NCI-H187 (cell line): ENCODE measurements at places on chromosomes 2 and 18.

DNA sequence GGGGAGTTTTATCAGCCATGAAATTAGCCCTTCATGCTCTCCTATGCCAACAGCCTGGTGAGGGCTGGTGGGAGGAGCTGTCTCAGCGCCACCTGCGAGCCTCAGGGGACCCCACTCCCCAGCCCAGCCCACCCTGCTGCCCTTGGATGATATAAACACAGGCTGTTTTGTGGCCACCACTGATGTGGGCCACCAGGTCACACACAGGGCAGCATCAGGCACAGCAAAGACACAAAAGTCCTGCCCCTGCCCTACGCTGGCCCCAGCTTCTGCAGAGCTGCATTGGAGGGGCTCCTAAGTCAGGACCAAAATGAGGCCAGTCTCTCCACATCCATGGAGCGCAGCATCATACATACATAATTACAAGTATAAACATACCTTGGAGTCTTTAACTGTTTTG, 110.6 kb upstream of the TEX51 start:
- DNase-seq = no peak

- DNase-seq = no peak
Observed at GRCh38 chr2:200758341-200758740, 53.4 kb upstream of the BZW1 start.

DNA sequence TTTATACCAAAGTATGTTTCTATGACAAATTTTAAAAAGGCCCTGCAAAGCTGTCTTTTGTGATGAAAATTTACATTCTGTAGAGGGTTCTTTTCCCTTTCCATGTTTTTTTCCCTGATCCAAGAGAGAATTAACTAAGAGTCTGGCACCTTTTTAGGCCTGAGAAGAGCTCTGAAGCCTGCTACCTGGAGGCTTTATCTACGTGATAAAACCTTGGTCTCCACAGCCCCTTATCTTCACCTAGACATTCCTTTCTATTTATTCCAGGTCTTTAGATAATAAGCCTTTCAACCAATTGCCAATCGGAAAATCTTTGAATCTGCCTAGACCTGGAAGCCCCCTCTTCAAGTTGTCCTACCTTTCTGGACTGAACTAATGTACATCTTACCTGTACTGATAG, 774.1 kb upstream of the LRRTM1 start:
- no peak for DNase-seq

DNA sequence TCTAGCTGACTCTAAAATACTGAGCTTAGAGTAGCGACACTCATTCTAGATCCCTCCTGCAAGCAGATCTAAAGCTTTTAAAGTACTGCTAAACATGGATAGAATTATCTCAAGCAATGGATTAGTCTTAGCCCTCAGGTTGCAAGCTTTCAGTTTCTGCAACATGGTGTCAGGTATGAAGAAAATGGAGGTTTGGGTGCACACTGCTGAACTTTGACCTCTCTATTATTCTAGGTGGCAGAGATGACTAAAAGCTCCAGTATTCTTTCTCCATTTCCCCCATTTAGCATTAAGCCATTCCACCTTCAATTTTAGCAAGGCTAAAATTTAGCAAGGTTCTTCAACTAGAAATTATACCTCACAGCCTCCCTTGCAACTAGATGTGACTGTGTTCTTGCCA, 117.0 kb downstream of the CACNB4 start:
- no peak for DNase-seq

- no peak for DNase-seq
Observed at GRCh38 chr2:105789745-105790460, 45.2 kb downstream of the NCK2 start.

DNA sequence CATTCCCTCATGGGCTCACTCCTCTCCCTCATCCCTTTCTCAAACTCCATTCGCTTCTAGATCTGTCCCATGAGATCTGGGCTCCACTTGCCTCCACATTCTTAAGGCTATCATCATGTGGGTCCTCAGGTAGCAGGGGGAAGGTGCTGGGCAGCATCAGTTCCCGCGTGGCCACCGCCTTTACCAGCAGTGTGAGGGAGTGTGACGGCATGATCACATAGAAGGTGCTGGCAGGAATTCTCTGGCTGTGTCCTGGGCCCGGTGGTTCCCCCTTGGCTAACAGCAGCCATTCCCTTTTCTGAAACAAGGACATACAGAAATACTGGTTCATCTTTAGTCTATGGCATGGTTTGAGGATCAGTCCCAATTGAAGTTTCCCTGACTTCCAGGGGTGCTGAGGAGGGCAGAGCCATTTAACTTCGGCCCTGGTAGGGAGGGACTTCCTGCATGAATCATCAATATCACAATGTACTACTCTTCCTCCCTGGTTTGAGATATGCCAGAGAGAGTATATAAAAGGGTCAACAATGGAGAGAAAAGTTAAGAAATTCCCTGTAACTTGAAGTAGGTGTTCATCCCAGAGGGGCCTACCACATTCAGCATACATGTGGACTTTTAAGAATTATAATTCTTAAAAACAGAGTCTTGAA, 7.7 kb downstream of the DOK1 start:
- no peak for DNase-seq

DNA sequence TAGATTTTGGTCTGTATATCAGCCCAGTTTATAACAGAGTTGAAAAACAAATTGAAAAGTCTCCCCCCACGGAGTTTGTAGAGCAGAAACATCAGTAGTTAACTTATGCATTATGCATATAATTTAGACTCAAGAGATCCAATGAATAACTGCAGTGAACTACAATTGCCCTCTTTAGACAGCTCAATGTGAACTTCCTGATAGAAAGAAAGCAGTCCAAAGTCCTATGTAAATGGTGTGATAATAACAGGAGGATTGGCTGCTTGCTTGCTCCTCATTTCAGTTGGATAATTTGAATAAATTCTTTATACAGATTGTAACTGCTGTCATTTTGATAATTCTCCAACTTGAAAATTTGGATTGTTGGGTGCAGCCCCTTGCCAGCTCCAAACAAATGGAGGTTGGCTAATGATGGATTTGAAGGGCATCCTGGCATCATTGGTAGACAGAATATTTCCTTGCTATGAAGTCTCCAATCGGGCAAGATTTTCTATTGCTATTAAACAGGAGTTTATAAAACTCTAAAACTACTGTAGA, 297.1 kb downstream of the ASXL3 start:
- DNase-seq = no peak

DNA sequence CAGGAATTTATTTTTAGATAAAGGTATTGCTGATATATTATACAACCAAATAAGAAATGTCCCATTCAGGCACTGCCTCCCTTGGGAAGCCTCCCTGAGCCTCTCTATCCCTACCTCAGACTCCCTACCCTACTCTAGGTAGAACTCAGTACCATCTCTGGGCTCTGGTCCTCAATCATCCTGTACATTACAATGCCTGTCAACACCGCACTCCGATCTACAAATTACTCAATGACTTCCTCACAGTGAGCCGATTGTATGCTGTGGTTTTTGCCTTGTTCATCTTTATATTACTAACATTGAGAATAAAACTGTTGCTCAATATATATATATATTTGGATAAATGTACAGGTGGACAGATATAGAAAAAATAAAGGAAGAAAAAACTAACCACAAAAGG, 207.5 kb downstream of the STK39 start:
- DNase-seq = no peak

- DNase-seq = no peak
Observed at GRCh38 chr2:100855606-100856005, 35.7 kb downstream of the NPAS2 start.

DNA sequence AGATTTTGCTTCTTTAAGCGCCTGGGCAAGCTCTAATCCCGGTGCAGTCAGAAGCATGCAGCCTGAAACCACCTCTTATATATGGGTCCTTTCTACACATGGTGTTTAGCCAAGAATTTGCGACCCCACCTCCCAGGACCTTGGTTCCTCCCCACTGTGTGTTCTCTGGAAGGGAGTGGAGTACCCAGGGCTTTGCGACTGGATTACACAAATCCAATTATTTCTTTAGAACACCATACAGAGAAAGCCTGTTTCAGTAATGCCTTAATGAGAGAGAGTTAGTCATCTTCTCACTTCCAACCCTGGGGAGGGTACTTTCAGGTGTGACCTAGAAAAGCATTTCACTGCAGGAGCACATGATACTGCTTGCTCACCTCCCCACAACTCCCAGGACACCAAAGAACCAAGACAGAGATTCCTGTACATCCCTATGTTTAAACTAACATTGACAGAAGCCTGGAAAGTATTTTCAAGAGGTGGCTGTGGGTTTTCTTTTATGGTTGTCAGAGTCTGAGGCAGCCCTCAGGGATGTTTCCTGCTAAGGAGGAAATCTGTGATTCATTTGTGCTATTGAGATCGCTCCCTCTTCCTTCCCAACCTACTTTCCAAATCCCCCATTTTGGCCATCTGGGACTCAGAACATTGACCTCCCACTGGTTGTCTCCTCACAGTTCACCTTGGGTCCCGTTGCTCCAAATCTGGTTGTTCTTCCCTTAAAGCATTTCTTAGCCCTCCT, at the start of gene CAPN14:
Gene CAPN14, minus strand, starts transcription at position 51 of the 736 bp plus-strand sequence. CDS start 12,068 bp downstream, outside the sequence.
- no peak for DNase-seq

GRCh38 chr2:102141011-102141943, 1.3 kb upstream of the IL1R1 start:
- DNase-seq = no peak

GRCh38 chr18:10057894-10058791, 144.3 kb downstream of the VAPA start:
- DNase-seq = no peak

DNA sequence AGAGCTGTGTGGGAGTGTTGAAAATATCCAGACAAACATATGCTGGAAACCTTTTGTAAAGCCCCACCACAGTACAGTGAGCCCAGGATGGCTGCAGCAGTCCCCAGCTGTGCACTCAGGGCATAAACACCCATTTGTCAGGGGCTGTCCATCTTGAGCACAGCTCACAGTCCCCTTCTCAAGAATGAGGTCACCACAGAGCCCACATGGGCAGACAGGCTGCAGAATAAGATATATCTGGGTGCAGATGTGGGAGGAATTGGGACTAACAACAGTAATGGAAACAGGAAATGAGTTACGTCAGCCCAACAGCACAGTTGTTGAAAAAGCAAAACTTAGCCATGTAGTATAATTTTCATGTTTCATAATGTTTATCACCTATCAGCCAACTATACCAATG, 219.6 kb downstream of the ETAA1 start:
- DNase-seq = no peak

GRCh38 chr18:36620788-36621187, 208.0 kb downstream of the TPGS2 start:
- DNase-seq = no peak

DNA sequence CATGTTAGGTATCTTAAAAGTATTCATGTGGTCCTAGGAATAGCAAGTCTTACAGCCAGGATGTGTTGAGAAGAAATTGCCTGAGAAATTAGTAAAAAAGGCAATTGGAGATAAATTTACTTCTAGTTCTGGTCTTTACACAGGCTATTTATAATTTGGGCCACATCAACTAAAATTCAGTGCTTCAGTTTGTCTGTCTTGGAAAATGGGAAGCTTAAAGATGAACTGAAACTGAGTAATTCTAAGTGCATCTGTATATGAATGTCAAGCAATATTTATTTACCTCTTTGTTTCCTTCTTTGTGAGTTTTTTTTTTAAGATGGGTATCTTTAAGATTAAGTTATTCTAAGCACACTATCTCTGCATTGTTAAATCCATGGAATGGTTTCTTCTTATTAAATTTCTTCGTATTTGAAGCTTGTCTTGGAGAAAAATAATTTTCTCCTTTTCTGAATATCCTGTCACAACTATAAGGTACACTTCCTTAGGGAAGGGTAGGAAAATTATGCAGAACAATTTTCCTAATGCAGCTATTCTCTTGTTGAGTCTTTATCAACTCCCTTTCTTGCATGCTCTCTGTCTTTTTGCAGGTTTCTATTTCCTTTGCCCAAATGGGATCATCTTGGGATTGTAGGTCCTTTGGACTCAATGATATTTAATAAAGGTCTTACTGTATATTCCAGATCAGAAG, 39.7 kb upstream of the MMADHC start:
- no peak for DNase-seq

DNA sequence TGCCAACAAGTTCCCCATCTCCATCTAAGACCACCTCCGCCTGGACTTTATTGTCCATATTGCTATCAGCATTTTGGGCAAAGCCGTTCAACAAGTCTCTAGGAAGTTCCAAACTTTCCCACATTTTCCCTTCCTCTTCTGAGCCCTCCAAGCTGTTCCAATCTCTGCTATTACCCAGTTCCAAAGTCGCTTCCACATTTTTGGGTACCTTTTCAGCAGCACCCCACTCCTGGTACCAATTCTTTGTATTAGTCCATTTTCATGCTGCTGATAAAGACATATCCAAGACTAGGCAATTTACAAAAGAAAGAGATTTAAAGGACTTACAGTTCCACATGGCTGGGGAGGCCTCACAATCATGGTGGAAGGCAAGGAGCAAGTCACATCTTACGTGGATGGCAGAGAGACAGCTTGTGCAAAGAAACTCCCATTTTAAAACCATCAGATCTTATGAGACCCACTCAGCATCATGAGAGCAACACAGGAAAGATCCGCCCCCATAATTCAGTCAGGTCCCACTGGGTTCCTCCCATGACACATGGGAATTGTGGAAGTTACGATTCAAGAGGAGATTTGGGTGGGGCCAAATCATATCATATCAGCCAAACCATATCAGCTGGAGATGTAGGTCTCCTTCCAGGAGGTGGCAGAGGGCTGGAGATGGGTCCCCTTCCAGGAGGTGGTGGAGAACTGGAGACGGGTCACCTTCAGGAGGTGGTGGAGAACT, 19.8 kb upstream of the TXNDC2 start:
- DNase-seq = no peak

GRCh38 chr2:239805043-239805329, 220.2 kb downstream of the NDUFA10 start:
- DNase-seq = no peak

DNA sequence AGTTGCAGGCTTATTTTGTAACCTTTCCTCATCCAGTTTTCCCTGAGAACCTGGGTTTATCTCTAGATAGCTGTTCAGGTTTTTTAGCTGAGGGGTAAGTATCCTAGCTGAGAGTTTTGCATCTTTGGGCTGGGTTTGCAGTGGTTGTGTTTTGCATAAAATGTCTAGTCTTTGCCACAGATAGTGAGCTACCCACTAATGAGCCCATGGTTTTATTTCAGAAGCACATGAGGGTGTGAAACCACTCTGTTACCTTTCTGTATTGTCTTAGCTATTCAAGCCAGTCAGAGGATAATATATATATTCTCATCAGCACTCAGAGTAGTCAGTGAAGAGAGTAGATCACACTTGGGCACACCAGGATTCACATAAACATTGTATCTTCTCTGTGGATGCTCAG, 24.6 kb upstream of the TXNDC2 start:
- DNase-seq = no peak

DNA sequence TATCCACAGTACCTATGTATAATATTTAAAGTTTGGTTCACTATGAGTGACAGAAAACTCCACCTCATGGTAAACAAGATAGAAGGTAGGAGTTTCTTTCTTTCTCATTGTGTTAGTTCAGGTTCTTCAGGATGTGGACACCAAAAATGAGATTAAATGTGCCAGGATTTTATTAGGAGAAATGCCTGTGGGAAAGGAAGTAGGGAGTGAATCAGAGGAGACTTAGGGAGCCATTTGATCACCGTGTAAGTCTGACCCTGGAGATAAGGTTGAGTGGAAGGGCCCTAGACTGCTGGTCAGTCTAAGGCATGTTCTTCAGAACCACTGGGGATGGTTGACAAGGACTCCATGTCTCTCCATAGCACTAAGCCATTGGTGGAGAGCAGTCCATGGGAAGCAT, 8.1 kb downstream of the AOX1 start:
- DNase-seq = no peak

GRCh38 chr18:31721601-31722000, 37.2 kb upstream of the B4GALT6 start:
- DNase-seq = no peak
